T-helper 17 cell (primary cell): ENCODE measurements at places on chromosomes 16 and 17.

GRCh38 chr17:42266918-42267766 is 9.0 kb downstream of the STAT5B start:
- DNase-seq, result peak; percentile 35

- DNase-seq, result no peak
Observed at GRCh38 chr17:65058146-65058545, 1.6 kb upstream of the GNA13 start.

GRCh38 chr16:68380676-68381362 is 67.5 kb downstream of the SMPD3 start:
- no peak for DNase-seq

GRCh38 chr16:1272453-1273198 is 16.8 kb downstream of the TPSD1 start:
- DNase-seq, result no peak

GRCh38 chr17:1583556-1583955 is 21.0 kb upstream of the PITPNA start:
- no peak for DNase-seq

DNA sequence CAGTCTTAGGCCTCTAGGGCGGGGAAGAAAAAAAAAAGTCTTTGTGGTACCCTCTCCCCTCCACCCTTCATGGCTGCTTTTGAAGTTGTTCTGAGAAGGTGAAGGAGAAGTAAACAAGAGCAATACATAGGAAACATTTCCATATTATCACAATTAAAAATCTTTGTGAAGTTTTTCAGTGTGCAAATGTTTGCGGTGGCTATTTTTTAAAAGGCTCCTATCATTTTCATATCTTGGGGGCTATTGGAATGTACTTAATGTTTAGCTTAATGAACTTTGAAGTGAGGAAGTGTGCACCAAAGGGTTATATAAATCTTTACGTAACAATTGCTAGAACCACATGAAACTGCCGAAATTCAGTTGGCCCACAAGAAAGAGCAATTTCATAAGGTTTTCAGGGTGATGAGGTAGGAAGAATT is 7.6 kb downstream of the NOL11 start:
- no peak for DNase-seq

- DNase-seq, result no peak
Observed at GRCh38 chr17:11331547-11332513, 90.8 kb downstream of the SHISA6 start.

DNA sequence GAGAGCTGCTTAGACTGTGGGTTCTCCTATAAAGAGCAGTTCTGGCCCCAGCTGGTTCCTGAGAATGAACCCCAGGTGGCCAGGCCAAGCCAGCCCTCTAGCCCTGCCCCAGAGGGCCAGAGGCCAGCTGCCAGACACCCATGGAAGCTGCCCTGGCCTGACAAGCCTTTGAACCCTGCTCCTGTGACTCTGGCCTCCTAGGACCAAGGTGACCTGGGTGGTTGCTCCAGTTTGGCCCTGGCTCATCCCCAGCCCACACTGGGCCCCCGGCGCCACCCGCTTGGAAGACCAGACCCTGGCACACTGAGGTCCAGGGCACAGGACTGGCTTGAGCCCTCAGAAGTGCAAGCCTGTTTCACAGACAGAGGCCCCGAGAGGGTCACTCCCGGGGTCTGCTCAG is 6.8 kb upstream of the KCNJ12 start:
- DNase-seq, result no peak

GRCh38 chr17:47896672-47897490 is 845 bp downstream of the SP2 start:
- DNase-seq, result no peak

- no peak for DNase-seq
Observed at GRCh38 chr17:17275971-17276370, 5.1 kb downstream of the COPS3 start.

DNA sequence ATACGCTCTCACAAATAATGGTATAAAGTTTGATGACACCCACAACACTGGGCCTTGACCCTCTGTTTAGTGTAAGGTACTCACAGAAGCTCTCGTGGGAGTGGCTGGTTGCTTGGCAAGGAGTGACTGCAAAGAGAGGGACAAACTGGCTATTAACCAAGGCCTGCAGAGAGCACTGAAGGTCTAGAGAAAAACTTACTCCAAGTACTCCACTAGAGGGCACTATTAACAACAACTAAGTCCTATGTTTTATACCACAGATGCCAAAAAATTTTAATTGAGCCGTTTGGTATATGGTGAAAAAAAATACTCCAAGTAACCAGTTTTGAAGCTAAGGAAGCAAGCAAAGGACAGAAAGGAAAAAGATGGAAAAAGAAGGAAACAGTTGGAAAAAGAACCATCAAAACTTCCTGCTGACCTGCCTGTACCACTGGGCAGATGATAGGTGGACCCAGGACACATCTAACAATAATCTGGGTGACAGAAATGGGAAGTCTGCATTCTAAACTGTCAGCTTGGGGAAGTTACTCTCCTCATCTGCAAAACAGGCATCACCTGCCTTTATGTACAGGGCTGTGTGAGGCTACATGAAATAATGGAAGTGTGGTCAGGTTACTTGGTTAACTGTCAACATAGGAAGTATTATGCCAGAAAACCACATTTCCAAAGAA is 23.2 kb downstream of the DYNC1LI2 start:
- DNase-seq, result no peak

- no peak for DNase-seq
Observed at GRCh38 chr17:80377798-80378197, 37.2 kb upstream of the ENDOV start.

- DNase-seq, result no peak
Observed at GRCh38 chr16:31360251-31360650, 5.3 kb downstream of the ITGAX start.

- peak; percentile 38 for DNase-seq
Observed at GRCh38 chr17:43907425-43907981, at the start of gene MPP2. Gene MPP2 (minus strand): TSS chr17:43907536. CDS start chr17:43904460, 3,076 bp downstream.

GRCh38 chr17:60627124-60627523 is 27.1 kb downstream of the PPM1D start:
- no peak for DNase-seq

- DNase-seq, result no peak
Observed at GRCh38 chr16:86378128-86378527, 132.2 kb upstream of the FOXF1 start.

DNA sequence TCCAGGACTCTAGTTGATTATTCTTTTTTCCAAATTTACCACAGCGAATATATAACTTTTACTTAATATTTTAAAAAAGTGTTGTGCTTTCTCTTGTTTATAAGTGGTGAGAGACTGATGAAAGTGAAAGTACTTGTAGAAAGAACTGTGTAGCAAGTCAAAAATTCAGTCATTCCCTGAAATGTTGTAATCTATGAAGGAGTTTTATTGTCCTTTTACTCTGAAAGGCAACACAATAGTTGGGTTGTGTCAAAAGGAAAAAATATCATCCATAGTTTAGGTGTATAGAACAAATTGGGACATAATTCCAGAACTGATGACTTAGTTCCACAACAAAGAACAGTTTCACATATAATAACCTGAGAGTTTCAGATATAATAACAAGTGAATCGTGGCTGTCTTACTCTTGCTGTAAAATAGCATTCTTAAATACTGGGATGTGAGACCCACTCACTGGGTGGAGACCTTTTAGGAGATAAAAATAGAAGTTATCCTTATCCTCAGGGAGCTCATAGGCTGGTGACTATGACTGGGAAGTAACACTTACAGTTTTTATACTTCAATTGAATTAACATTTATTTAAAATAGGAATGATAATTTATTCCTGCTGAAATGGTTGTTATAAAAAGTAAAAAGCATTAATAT is 20.6 kb downstream of the CYB5B start:
- no peak for DNase-seq

GRCh38 chr17:6927290-6928126 is 68.3 kb upstream of the ALOX12 start:
- DNase-seq, result no peak

GRCh38 chr17:78125138-78125913 is 3.2 kb downstream of the TMC6 start:
- no peak for DNase-seq

DNA sequence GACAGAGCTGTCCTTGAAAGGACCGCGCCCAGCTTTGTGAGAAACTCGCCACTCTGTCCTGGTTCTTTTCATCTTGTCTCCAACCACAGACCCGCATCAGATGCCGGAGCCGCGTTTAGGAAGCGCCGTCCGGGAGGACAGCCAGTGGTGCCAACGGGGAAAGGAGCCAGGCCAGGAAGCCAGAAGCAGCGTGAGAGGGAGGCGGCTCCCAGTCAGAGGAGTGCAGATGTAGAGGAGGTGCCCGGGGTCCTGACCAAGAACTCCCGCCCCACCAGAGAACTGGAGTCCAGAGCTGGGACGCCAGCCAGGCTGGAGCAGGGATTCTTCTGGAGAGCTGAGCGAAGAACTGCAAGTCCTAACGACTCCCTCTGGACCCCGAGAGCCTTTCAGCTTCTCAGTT is 49.3 kb upstream of the TNRC6C start:
- DNase-seq, result no peak

DNA sequence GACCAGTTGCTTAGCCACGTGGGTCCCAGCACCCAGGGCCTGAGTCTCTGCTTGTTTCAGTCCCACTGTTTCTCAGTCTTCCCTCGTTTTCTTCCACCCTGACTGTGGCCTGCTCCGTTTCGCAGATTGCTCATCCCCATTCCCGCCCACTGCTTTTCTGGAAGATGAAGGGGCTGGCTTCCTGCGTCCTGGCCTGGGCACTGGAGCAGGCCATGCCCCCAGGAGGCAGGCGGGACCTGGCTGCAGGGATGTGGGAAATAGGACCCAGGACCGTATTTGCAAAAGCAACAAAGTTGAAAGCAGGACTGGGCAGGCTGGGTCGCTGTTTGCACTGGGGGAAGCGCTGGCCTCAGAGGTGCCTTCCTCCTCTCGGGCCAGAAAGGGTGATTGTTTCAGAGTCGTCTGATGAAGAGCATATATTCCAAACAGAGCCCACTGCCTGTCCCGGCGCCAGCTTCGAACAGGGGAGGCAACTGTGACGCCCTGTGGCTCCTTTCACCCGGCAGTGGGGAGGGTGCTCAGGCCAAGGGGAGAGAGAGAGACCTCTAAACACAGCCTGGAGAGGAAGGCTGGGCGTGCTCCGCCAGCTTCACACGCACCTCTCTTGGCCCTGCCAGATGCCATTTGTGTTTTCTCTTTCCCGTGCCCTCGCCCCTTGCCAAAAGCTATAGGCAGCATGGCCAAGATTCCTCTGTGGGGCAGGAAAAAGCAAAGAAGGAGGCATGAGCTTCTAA is 108.6 kb downstream of the CMIP start:
- DNase-seq, result no peak

GRCh38 chr17:13425390-13425789 is 176.3 kb downstream of the HS3ST3A1 start:
- no peak for DNase-seq

- DNase-seq, result no peak
Observed at GRCh38 chr17:32629563-32630190, 142.9 kb downstream of the CDK5R1 start.

DNA sequence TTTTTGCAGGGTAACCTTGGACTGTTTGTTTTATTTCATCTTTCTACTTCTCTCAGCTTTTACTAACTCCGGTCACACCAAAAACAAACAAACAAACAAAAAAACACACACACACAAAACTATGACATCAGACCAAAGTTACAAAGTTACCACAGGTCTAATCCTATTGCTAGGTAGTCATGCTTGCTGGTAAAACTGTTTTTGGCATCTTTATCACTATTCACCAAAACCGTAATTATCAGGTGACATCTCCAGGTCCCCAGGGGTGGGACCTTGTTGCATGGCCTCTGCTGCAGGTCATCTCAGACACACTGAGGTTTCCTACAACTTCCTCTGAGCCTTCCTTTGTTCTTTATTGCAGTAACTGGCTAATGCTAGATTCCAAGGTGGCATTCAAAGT is 162.3 kb downstream of the ABCA8 start:
- DNase-seq, result no peak

DNA sequence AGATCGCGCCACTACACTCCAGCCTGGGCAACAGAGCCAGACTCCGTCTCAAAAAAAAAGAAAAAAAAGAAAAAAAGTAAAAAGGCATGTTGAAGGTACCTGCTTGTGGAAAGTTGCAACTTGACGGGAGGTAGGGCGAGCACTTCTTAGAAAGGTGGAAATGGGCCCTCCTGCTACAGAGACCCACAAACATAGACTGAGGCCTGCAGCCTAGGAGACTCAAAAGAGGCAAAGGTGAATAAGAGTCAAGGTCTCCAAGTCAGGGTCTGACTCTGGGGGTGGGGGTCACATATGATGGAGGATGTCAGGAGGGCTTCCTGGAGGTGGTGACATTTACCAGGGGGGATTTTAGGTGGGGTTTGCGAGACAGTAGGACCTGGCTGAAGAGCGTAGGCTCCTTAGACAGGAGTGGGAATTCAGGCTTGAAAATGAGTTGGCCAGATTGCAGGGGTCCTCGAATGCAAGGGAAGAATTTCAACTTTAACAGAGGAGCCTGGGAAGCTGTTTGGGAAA is 303.0 kb downstream of the SEC14L1 start:
- no peak for DNase-seq

DNA sequence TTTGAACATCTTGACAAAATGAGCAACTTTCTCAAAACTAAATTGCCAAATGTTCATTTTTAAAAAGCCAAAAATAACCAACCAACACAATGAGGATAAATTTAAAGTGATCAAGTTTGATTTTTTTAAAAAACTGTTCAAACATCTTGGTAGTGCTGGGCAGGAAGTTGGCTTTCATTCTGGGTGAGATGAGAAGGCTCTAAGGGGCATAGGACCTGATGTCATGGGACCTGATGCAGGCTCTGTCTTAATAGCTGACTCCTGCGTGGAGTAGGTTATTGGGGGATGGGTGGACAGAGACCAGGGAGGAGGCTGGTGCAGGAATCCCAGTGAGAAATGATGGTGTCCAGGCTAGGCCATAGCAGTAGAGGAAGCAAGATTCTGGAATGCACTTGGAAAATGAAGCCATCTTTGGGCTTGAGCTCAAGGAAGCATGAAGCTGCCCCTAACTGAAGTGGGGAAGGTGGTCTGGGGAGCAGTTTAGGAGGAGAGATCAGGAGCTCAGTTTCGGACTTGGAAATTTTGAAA is 20.4 kb downstream of the NLRC5 start:
- no peak for DNase-seq

DNA sequence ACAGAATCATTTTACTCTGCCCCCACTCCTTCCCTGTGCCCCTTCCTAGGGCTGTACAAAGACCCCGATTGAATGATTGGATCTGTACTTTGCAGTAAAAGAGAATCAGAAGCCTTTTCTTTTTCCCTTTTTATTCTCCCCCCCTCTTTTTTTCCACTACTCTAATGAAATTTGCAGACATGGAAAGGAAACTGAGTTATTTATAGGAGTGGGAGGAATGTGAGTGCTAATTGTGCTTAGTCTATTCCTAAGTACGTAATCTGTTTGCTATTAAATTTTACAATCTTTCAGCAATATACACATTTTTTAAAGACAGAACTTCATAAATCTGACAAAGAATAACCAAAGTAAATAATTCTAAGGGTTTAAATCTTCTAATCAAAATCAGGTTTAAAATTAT is 314.3 kb downstream of the MAP2K6 start:
- no peak for DNase-seq

DNA sequence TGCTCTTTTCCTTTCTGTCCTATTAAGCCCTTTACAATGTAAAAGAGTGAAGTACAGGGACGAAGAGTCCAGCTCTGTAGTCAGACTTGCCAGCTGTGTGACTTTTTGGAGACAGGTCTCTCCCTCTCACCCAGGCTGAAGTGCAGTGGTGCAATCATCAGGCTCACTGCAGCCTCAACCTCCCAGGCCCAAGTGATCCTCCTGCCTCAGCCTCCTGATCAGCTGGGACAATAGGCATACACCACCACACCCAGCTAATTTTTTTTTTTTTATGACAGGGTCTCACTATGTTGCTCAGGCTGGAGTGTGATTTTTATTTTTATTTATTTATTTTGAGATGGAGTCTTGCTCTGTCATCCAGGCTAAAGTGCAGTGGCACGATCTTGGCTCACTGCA is 7.1 kb upstream of the ITPRIPL2 start:
- no peak for DNase-seq

GRCh38 chr17:39678340-39679116 is 9.3 kb downstream of the PGAP3 start:
- DNase-seq, result no peak
